Umbilical cord (tissue), 2 donors: ENCODE measurements at places on chromosomes 1 and 21. TPM values are rescaled to one million over a fixed set of nuclear protein-coding genes. Genes with fewer than 3 reads are reported as not detected.

The TMEM269 gene
- total RNA-seq, result not detected

The SPOCD1 gene
- 4.1 TPM for total RNA-seq

The FCGR3B gene
- 5.5 TPM for total RNA-seq

GRCh38 chr1:31811605-31812004, 4.2 kb downstream of the SPOCD1 start:
- DNase-seq, result peak; percentile 66

GRCh38 chr1:225460737-225461532, 33.1 kb upstream of the LBR start:
- DNase-seq, result no peak

GRCh38 chr1:65260851-65261473, 48.4 kb upstream of the DNAJC6 start:
- peak; percentile 21 for DNase-seq

DNA sequence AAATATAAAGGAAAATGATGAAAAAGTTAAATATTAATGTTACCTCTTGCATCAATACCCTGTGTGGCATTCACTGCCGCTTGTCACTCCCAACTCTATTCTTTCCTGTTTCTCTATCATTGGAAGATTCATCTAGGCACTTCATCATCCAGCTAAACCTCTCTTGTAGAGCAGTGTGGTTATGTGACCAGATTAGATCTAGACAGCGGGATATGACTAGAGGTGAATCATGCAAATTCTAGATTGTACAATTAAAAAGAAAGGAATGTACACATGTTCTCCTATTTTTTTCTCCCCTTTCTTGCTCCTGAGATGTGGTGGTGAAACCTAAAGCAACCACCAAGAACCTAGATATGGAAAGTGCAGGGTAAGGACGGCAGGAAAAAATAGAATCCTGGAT, 174.1 kb downstream of the LBR start:
- no peak for DNase-seq

DNA sequence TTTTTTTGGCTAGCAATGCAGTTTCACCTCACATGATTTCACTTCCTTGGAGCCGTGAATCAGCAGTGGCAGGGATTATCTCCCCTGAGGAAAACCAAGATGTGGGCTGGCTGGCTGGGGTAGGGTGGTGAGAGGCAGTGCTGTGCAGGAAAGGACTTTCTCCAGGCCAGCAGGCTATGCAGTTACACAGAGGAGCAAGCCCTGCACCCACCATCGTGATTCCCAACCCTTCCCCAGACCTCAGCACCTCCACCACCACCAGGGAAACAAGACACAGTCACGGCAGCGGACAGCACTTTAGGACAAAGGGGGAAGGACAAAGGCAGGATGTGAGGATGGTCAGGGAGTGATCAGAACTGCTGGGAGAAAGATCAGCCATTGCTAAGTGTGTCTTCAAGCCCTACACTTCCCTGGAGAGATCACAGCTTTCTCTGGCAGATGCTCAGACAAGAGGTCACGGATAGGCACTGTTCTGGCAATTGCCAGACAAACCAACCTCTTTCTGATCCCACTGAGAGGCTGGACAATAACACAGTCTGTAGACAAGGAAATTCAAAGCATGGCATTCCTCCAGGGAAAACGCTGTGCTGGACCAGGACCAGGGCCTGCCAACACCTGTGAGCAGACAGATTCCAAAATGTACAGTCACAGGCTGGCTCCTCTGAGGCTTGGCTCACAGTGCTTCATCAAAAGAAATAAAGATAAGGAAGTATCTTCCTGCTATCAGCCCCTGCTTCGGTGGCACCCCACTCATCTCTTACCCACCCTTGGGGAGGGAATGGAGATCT, 509.4 kb downstream of the SMYD3 start:
- DNase-seq, result no peak

DNA sequence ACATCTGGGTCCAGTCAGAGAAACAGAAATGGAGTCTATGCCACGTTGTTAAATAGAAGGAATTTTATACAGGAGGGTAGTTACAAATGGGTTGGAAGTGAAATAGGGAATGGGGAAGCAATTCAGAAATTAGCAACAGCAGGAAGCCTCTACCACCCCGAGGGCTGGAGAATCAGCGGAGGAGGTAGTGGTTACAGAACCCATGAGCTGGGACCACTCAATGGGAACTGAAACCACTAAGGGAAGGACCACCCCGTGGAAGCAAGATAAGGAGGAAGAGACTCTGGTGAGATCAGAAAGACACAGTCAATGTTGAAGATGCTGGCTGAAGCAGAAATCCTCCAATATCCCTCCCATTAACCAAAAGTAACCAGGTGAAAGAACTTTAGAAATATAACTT, 15.5 kb upstream of the MAST2 start:
- DNase-seq, result peak; percentile 30

DNA sequence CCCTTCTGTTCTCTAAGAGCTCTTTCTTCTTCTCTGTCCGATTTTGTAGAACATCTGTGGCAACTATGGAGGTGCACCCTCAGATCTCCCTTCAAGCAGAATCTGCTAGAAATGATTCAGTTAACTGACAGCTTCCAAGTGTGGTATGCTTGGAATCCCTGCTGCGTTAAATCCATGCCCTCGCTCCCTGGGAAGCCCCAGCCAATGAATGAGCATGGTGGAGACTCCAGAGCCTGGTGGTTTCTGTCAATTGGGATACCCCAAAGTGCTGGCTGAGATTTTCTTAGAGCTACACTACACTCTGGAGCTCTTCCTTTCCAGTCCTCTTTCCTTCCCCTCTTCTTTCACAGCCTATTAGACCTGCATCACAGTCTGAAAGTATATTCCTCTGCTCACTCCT, 116.3 kb upstream of the C1orf21 start:
- DNase-seq, result peak; percentile 18

- no peak for DNase-seq
Observed at GRCh38 chr1:112285316-112285715, 110.7 kb upstream of the CTTNBP2NL start.
